Stimulated activated CD8-positive, alpha-beta memory T cell treated with anti-CD3 and anti-CD28 coated beads, Interleukin-4, amount 100 ng/mL, for 1 hour (primary cell): ENCODE measurements at places on chromosomes 1 and 21.
A peak's percentile ranks its signal among the peaks of the same experiment; 100 is the strongest.

DNA sequence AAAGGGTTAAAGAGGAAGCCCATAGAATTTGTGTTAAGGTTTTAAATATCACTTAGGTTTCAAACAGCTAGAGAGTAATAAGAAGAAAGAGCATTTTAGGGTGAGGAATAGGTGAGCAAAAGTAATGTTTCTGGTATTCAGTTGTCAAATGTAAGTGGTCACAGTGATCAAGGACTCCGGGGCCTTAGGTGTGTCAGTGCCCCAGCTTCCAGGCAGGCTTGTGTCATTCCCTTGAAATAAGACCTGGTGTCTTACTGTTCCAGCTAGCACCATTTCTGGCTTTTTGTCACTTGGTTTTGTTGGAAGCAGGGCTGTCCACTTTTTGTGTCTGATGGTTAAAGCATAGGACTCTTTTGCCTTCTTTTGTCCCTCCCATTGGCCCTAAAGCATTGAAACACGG is 69.6 kb downstream of the DYRK1A start:
- no peak for DNase-seq

- no peak for DNase-seq
Observed at GRCh38 chr1:192579010-192579738, 3.6 kb downstream of the RGS1 start.

DNA sequence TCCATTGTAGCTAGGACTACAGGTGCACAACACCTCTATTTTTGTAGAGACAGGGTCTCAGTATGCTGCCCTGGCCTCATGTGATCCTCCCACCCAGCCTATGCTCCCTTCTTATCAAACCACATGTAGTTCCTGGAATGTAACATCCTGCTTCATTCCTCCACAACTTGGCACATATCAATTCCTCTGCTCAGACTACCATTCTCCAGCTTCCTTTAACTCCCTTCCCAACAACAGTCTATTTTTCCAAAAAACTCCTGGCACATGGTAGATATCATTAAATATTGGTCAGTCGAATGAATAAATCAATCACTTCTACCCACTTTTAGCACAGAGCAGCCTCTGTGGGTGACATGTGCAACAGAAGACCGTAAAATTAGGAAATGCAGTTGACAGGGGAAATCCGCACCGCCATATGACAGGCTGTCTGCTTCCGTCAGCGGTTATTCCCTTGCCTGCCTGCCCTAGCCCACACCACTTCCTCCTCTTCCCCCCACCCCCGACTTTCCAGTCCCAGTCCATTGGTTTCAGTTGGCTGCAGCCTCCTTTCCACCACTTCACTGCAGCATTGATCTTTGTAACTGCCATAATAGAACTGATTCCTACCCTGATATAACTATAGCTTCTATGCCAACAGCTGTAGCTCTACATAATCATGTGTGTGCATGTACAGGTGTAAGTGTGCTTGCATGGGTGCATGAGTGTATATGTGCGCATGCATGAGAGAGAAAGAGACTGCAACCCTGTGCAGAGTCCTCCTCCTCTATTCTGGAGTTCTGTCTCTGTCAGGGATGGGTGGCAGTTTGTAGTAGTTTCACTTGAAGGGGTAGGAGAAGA is 6.8 kb upstream of the AKR1A1 start:
- peak; percentile 49 for DNase-seq

- peak; percentile 54 for DNase-seq
Observed at GRCh38 chr21:35048706-35049617, at the start of gene RUNX1. TSS of gene RUNX1 (minus strand) at chr21:35049302.

DNA sequence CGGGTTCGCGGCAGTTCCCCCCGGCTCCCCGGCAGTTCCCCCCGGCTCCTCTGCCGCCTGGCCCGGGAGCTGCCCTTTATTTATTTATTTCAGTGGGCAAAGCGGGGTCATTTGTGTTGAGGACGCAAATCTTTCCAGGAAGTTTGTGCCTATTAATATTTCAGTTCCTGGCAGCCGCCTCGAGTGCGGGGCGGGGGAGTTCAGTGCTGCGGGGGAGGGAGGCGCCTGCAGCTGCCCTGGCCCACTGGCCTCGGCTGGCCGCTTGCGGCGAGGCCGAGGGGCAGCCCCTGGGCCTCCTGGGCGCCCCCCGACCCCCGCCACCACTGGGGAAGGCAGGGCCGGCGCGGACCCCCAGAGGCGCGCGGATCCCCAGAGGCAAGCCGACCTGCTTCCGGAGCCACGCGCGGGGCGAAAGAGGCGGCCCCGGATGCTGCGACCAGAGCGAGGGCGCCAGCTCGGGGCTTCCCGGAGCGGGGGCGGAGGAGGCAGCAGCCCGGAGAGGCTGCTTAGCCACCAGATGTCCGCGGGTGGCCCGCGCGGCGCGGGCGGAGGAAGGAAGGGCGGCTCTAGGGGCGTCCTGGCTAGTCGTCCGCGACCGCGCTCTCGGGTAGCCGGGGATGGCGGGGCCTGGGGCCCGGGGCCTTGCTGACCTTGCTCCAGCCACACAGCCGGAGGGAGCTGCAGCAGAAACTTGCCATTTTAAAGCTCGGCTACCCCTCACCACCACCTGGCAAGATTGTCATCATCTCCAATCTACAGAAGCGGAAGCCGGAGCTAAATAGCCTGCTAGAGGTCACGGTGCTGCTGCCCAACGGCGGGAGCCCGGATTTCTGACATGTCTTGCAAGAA is 48.0 kb downstream of the H3-3A start:
- peak; percentile 41 for DNase-seq

DNA sequence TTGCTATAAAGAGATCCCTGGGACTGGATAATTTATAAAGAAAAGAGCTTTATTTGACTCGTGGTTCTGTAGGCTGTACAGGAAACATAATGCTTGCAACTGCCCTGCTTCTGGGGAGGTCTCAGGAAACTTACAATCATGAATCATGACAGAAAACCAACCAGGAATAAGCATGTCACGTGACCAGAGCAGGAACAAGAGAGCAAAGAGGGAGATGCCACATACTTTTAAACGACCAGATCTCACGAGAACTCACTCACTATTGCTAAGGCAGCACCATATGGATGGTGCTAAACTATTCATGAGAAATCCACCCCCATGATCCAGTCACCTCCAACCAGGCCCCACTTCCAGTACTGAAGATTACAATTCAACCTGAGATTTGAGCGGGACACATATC is 49.8 kb upstream of the RCC1 start:
- DNase-seq: no peak

DNA sequence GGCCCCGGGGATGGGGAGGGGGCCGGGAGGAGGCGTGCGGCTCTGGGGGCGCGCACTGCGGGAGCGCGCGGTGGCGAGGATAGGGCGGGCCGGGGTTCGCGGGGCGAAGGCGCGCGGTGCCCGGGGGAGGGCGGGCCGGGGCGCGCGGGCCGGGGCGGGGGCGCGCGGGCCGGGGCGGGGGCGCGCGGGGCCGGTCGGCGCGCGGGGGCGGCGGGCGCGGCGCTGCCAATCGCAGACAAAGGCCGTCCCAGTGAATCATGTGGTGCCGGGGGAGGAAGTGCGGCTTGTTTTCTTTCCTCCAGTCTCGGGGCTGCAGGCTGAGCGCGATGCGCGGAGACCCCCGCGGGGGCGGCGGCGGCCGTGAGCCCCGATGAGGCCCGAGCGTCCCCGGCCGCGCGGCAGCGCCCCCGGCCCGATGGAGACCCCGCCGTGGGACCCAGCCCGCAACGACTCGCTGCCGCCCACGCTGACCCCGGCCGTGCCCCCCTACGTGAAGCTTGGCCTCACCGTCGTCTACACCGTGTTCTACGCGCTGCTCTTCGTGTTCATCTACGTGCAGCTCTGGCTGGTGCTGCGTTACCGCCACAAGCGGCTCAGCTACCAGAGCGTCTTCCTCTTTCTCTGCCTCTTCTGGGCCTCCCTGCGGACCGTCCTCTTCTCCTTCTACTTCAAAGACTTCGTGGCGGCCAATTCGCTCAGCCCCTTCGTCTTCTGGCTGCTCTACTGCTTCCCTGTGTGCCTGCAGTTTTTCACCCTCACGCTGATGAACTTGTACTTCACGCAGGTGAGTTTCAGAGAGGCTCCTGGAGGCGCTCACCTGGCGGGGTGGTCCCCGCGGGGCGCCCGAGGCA is at the start of gene GPR137B:
Gene GPR137B, plus strand, starts transcription at position 287 of the 851 bp plus-strand sequence. Its CDS starts 84 bp downstream, at position 371.
- no peak for DNase-seq

DNA sequence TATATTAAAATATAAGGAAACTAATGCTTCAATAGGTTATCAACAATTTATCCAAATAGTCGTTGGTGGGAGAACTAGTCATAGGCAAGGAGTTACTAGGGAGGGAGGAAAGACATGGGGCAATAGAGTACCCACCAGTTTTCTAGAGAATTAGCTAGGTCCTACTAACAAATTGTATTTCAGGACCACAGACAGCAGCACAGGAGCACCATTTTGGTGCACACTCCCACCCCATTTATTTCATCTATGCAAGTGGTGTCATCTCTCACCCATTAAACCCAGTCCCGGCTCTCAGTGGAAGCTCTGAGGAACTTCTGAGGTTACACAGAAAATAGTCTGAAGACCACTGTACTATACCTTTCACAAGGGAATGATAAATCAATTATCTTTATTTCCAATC is 89.0 kb upstream of the BCAR3 start:
- no peak for DNase-seq
